Caudate nucleus (tissue), 63 donors: ENCODE measurements at places on chromosomes 1 and 21.

- peak; percentile 51 for DNase-seq
Observed at GRCh38 chr1:209862391-209863356, 34.9 kb downstream of the UTP25 start.

DNA sequence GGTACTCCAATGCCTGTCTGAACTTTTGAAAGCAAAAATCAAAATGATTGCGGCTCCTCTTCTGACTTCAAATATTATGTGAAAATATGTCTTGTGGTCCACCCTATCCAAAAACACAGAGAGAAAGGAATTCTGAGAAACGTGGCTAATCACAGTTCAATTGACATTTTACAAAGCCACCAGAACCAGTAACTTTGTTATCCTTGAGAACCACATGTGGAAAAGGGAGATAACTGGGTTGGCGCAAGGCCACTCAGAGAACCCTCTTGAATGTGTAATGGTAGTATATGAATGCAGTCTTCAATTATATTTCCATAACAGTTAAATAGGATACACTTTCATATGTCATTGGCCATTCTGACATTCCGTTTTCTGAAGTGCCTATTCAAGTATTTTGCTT is 1030.0 kb upstream of the TMPRSS15 start:
- no peak for DNase-seq

DNA sequence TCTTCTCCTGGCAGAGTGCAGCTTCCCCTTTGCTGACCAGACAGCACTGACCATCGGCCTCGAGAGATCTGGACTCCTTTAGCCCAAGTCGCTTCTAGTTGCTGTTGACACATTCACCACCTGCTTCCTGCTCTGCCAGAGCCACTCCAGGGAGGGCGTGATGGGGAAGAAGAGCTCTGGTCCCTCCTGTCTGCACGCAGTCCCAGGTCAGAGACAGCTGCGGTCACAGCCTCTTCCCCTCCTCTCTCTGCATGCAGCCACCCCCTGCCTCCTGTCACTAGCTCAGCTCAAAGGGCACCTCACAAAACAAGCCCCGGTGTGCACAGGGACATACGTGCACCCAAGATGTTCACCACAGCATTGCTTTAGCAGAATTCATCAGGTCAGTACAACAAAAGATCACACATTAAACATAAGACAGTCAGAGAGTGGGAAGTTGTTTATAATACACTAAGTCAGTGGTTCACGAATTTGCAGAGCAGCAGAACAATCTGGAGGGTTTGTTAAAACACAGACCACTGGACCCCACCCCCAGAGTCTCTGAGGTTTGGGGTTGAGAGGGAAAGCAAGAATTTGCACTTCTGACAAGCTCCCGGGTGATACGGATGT is 132.9 kb downstream of the SYF2 start:
- DNase-seq = peak; percentile 14

GRCh38 chr1:210022044-210022443 is 84.0 kb downstream of the SYT14 start:
- DNase-seq = no peak

DNA sequence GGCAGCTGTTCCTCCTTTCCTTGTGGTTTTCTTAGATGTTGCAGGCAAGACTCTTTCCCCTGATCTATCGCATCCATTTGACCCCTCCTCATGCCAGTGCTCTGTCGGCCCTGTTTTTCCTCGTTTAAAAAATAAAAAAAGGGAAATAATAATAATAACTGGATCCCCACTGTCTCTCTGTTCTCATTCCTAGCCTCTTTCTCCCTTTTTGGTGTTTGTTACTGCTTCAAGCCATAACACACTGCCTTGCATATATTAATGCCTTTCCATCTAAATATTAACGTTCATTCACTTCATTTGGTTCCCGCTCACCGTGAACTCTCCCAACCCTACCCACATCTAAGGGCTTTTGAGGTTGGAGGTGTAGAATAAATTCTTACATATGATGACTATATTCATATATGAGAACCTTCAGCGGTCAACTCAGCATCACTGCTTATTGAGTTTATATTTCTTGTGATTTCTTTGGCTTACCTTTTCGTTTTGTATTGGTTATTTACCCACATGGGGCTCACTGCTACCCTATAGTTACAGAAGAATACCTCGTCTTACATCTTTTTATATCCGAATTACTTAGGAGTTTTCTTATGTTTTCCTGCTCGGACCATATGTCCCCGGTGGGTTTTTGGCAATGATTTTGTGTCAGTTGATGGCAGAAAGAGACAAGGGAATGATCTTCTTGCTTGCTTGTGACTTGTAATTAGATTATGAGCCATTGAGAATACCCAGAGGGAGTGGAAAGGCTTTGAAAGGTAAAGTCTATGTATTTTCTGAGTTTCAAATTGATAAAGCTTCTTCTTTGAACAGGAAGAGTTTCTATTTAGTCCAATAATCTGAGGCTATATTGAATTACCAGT is 805 bp downstream of the ATG4C start:
- no peak for DNase-seq

DNA sequence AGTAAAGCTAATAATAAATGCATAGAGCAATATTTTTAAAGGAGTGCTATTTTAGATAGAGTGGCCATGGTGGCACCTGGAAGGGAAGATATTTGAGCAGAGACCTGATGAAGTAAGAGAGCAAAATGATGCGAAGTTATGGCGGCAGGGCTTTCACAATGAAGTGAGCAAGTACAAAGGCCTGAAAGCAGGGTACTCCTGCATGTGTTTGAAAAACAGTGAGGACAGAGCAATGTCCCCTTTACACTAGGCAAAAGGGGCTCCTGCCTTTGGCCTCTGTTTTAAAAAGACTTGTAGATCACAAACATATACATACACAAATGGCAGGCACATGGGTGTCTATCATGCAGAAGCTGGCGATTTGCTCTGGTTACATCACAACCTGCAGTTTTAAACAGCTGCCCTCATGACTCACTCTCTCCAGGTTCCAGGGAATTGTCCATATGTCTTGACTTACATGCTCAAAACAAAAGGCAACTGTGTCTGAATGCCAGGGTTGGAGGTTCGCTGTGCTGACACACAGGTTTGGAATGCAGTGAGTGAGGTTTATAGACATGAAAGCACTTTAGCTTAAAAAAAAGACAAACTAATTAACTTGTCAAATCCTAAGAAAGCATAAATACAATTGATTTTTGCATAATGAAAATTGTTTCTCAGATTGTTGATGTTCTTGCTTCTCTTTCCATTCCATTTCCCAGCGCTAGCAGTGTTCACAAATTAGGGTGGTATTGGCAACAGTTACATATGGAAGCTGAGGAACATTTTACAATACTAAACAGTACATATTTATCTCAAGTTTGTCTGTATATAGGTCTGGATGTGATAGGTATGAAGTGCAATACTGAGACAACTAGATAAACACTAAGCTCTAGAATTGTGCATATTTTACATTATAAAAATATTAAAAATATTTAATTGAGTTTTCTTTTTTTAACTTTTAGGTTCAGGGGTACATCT is 313.9 kb downstream of the BARHL2 start:
- DNase-seq = no peak

DNA sequence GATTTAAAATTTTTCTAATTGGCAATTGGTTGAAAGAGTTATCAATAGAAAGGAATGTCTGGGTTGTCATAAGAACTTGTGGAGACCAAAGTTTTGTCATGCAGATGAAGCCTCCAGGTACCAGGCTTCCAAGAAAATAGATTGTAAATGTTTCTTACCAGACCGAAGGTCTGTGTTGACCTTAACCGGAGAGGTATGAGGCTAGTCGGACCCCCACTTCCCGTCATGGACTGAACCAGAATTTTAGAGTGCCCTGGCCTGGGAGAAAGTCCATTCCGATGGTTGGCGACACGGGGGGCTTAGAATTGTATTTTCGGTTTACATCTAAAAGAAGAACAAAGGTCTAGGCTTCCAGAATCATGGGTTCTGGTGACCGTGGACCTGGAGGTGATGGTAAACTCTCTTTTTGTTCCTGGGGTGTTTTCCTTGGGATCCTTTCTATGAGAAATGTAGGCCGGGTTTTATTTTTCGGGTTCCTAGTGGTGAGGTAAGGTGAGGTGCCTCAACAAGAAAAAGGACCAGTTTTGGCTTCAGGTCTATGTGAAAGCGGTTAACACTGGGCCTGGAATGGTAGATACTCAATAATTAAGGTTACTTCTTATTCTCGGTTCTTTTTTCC is 405 bp upstream of the UHMK1 start:
- no peak for DNase-seq

- DNase-seq = no peak
Observed at GRCh38 chr1:202304375-202304774, 37.4 kb downstream of the UBE2T start.

- no peak for DNase-seq
Observed at GRCh38 chr1:64956733-64957441, 9.5 kb downstream of the JAK1 start.

DNA sequence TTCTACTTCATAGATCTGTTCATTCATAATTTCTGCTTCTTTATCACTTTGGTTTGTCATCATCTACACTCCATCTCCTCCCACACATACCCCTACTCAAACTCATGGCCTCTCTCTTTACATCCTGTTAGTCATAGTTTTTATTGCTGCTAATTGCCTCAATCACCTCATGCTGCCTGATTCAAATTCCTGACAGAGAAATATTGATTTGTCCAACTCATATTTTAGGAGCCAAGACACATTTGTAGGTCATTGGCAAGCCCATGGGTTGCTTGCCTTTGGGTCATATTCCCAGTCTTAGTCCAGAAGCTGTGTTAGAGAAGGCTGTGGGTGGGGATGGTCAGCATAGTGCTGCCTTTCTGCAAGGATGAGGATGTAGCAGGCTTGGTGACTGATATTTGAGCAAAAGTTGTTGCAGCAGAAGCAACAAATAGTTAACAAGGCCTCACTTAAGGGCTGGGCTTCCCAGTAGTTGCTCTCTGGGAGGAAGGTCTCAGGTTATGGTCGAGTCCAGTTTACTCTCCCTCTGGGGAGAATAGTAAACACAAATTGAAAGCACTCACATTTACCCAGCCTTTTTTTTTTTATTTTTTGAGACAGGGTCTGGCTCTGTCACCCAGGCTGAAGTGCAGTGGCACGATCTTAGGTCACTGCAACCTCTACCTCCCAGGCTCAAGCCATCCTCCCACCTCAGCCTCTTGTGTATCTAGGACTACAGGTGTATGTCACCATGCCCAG is 22.4 kb upstream of the EPS15 start:
- DNase-seq = no peak

DNA sequence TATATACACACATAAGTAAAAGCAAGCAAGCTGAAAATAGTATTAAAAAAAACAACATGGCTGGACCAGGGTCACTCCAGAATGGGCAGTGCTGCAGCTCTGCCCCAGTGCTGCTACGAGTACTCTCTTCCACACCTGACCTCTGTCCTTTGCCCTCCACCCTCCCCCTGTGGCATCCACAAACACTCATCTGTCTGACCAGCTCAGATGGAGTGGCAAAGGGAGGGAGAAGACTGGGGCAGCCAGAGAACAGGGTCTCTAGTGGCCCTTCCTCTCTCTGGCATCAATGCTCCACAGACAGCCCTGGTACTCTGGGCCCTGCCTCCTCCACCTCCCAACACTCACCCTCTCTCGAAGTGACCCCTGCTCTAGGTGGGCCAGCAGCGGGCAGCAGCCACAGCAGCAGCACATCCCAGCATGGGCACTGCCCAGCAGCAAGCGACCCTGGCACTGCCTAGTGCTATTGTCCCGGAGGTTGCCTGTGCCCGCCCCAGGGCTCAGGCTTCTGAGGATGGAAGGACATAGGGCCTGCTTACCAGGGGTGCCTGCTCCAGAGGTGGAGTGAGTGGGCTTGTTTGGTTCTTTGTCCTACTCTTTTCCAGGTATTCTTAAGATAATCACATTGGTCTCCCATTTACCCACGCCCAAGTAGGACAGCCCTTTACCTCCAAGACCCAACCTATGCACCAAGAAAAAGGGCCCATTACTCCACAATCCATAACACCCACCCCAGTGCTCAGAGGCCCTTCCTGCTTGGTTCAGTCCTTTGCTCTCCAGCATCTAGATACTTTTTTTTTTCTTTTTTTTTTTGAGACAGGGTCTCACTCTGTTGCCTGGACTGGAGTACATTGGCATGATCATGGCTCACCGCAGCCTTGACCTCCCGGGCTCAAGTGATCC is 6.2 kb downstream of the ARHGEF2 start:
- peak; percentile 50 for DNase-seq

DNA sequence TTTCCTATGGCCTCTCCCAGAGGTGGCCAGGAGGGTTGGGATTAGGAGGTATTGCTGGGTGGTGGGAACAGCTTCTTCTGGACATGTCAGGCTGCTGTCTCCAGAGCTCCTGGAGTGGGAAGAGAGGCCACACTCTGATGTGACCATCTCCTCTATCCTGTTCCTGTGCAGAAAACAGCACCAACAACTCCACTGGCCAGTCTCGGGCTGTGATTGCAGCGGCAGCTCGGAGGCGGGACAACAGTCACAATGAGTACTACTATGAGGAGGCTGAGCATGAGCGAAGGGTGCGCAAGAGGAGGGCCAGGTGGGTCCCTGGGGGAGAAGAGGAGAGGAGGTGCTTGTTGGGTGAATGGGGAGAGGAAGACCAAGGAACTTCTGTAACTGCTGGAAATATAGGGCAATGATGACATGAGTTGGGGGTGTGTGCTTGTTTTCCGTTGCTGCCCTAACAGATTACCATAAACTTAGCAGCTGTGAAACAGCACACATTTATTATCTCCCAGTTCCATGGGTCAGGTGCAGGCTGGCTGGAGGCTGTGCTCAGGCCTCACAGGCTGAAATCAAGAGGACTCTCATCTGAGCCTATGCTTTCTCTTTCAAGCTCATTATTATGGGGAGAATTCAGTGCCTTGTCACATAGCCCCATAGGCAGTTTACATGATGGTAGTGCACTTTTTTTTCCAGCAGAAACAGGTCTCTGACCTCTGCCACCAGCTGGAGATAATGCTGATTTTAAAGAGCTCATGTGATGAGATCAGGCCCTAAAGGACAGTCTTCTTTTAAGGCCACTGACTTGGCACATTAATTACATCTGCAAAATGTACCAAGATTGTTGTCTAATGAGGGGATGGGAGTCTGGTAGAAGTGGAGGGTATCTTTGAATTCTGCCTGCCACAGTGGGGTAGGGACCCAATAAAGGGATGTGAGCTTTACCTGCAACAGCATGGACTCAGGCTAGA is 20.8 kb downstream of the VANGL2 start:
- DNase-seq = no peak

GRCh38 chr1:87174724-87175245 is 153.9 kb upstream of the LMO4 start:
- no peak for DNase-seq

DNA sequence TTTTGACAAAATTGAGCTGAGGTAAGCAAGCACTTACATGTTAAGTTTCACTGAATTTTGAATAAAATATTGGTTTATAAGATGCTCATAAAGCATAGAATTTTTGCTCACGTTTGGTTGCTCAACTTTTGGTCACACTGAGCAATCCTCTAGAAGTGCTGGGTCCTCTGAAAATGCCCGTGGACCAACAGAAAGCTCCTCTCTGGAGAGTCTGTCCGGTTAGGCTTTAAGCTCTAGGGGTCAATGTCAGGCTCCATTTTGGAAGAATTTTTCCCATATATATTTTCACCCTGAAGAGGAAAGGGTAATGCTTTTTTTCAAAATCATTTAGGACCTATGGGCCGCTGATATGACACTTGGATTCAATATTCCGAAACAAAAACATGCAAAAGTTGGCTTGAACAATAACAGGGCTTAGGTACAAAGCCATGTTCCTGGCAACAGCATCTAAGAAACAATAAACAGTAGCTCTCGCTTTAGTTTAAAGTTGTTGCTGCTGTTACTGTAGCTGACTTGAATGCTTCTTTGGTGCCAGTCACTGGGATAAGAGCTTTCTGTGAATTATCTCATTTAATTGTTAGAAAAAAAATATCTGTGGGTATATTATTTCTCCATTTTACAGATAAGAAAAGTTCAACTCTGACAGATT is 131.7 kb upstream of the ESRRG start:
- no peak for DNase-seq
